ENCODE measurements at places on chromosomes 16 and 17.
A peak's percentile ranks its signal among the peaks of the same experiment; 100 is the strongest.

DNA sequence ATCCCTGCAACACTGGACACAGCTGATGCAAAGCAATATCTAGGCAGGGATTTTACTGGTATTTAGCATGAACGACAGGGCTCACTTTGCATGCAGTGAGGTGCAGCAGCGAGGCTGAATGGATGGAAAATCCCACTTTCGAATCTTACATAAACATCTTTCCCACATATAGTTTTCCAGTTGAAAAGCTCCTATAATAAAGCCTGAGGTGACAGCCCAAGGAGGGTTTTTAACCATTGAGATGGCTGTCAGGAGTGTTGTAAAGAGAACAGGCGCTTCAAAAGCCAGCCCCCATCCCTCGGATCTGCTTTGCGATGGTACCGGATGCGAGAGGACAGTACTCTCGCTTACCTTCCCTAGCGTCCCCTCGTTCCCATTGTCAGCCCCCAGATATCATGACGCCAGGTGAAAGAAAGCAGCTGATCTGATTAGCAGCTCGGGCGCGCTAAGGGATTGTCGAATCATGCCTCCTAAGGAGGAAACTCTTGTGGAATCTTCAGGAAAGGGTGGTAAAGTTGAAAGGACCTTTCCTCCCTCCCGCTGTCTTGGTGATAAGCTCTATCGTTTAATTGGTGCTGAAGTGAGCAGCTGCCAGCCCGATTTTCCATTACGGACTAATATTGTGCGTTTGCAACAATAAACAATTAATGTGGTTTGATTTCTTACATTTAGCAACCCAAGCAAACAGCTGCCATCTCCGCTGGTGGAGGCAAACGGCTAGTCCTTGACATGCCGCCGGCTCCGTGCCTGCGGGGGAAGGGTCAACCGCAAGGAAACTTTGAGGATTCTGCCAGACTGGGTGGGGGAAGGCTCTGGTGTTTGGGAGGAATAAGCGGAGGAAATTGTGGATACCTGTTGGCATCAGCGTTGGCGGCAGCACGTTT lies 1.8 kb downstream of the CDH8 start:
- no peak for DNase-seq

GRCh38 chr16:88727871-88728270 lies 21.6 kb downstream of the CTU2 start:
- no peak for DNase-seq

DNA sequence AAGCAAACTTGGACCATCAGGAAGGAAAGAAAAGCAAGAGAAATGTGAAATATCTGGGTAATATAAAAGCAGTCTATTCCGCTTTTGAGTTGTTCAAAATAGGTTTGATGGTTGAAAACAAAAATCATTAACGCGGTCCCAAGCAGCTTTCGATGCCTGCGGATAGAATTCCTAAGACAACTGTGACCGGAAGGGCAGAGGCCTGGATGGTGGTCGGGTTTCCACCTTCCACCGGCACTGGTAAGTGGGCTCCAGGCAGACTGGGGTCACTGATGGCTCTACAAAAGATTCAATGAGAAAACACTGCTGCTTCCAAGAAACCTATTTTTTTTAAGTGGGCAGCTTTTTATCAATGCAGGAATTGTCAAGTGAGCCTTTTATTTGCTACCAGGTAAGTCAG lies 49.8 kb downstream of the ZCCHC14 start:
- DNase-seq, result no peak

GRCh38 chr17:18218756-18219415 lies 6.5 kb upstream of the LLGL1 start:
- DNase-seq, result no peak

GRCh38 chr16:57863434-57864160 lies 61.3 kb upstream of the KIFC3 start:
- DNase-seq, result peak; percentile 58

GRCh38 chr16:70432723-70433457 lies 6.0 kb downstream of the ST3GAL2 start:
- no peak for DNase-seq

GRCh38 chr16:69701866-69702265 lies 24.5 kb downstream of the NQO1 start:
- DNase-seq, result no peak
